ENCODE measurements at places on chromosomes 6 and 20.

DNA sequence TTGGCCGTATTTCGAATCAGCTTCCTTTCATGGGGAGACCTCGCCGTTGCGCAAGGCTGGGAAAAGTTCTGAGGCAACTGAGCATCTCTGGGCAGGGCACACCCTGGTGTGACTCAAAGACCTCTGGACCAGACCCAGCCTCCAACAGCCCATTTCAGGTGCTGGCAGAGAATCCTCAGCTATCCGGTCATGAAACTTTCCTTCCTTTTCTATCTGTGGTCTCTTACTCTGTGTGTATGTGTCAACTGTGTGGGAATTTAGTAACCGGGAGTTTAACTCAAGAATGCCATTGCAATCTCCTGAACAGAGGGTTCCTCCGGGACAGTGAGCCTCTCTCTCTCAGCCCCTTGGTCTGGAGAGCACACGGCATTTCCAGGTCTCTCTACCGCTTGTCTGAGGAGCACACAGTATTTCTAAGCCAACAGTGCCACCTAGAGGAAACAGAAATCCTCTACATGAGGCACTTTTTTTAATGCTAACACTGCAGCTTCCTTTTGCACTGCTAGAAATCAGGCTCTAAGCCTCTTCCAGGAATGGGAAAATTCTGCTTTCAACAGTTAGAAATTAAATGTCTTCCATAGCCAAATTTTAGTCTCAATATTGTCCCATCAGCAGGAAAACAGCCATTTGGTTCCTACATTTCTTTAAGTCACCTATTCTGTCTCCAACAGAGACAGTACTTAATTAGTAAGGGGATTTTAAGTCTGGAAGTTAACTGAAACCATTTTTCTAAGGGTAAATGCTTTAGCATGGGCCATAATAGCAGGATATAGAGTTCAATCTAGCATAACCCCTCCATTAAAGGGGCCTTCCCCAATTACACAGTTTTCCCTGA lies 32.7 kb downstream of the PLN start:
- DNase-seq: peak; percentile 83

DNA sequence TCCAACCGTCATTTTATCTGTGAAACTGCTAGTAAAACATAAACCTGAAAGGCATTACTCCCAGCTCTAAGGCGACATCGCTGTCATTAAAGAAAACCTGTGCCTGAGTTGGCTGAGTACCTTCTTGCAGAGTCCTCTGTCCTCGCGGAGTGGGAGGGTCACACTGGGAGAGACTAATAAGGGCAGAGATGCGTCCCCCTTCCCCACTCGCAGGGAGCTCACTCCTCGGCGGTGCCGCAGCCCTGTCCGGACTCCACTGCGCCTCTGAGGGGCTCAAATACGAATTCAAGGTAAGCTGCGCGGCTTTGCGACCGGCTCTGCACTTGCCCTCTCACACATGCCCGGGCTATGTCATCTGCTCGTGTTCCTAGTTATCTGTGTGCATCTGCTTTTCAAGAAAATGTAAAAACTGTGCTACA lies at the start of gene COL19A1:
TSS of gene COL19A1 (plus strand) at position 206 of the 419 bp plus-strand sequence. CDS start 13,012 bp downstream, outside the sequence.
- peak; percentile 25 for DNase-seq

GRCh38 chr6:12064538-12065071 lies 52.5 kb downstream of the HIVEP1 start:
- no peak for DNase-seq

DNA sequence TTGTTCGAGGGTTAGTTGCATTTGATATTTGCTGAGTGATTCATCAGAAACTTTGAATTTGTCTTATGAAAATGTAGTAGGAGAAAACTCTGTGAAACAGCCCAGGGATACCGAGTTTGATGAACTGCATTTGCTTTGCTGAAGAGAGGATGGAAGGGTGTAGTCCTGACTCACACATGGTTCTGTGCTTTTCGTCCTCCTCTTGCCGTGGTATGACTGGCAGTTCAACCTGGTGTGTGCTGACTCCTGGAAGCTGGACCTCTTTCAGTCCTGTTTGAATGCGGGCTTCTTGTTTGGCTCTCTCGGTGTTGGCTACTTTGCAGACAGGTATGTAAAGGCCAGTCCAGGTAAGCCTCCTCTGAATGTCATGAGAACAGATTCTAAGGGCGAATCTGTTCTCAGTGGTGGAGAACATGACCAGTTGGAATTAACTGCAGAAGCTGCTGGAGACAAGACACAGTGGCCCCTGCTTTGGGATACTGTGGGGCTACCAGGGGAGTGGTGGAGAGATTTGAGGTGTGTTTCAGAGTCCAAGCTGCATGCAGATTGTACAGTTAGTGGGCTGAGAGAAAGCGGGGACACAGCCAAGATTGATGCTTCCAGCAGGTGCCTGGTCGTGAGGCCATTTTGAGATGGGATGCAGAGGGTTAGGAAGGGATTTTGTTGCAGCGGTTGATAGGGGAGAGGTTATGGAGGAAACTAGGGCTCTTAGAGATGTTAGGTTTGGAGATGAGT lies 8.4 kb downstream of the SLC22A1 start:
- no peak for DNase-seq

- DNase-seq: no peak
Measured at GRCh38 chr6:89299466-89299850, 15.6 kb downstream of the GABRR2 start.

GRCh38 chr6:3389390-3390167 lies 67.3 kb downstream of the SLC22A23 start:
- peak; percentile 18 for DNase-seq

- DNase-seq: no peak
Measured at GRCh38 chr6:161828355-161828754, 554.5 kb upstream of the AGPAT4 start.

- no peak for DNase-seq
Measured at GRCh38 chr20:18019068-18019467, 38.6 kb downstream of the OVOL2 start.

GRCh38 chr20:48597521-48598302 lies 230.1 kb downstream of the PREX1 start:
- DNase-seq: no peak

GRCh38 chr6:106870824-106871717 lies 103.5 kb downstream of the CD24 start:
- DNase-seq: no peak
